ENCODE measurements at places on chromosomes 4 and X.

- DNase-seq = no peak
Observed at GRCh38 chr4:120209706-120210105, 143.1 kb upstream of the MAD2L1 start.

DNA sequence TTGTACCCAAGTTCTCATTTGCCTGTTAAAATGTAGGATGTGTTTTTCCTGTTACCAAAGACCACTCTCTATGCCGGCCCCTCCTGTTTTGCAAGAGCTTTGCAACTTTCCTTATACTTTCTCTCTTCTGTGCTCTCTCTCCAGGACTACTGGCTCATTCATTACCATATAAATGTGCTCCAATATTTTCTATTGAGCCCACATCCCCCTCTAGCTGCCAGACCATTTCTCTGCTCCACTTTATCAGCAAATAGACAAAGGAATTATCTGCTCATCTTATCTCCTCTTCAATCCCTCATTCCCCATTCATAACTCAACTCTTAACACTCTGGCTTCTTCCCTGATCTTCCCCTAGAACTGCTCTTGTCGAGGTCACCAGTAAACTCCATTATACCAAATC, 33.6 kb downstream of the RPGR start:
- no peak for DNase-seq

DNA sequence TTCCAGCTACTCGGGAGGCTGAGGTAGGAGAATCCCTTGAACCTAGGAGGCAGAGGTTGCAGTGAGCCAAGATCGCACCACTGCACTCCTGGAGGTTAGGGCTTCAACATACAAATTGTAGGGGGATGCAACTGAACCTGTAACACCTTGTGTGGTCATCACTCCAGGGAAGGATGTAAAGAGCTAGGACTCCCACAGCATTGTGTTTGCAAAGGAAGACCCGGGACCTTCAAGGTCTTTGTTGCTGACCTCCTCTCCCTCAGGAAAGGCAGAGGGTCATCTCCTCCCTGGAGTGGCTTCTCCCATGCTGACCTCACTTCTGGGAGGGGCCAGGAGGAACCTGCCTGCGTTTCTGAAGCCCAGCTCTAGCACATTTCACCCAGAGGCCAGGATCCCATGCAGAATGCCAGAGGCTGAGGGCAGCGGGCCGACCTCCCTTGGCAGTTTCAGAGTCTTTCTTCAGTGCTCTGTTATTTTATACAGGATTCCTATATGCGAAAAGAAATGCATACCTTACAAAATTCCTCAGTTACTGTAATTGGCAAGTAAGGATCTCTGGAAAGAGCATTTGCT, 80.2 kb downstream of the HTRA3 start:
- DNase-seq = no peak

- DNase-seq = no peak
Observed at GRCh38 chr4:156312261-156312847, 358.7 kb upstream of the CTSO start.

- DNase-seq = no peak
Observed at GRCh38 chr4:108529984-108530905, 90.1 kb upstream of the RPL34 start.

GRCh38 chr4:66606908-66607307, 936.6 kb upstream of the EPHA5 start:
- no peak for DNase-seq

GRCh38 chrX:107940095-107940494, 42.1 kb downstream of the TEX13B start:
- no peak for DNase-seq
